CD8-positive, alpha-beta memory T cell (primary cell): ENCODE measurements at places on chromosomes 16 and 17. TPM values are rescaled to one million over a fixed set of nuclear protein-coding genes. Genes with fewer than 3 reads are reported as not detected.
A peak's percentile ranks its signal among the peaks of the same experiment; 100 is the strongest.

The KRT27 gene
- not detected for total RNA-seq

- DNase-seq, result no peak
Observed at GRCh38 chr17:32033223-32033622, 26.0 kb downstream of the LRRC37B start.

DNA sequence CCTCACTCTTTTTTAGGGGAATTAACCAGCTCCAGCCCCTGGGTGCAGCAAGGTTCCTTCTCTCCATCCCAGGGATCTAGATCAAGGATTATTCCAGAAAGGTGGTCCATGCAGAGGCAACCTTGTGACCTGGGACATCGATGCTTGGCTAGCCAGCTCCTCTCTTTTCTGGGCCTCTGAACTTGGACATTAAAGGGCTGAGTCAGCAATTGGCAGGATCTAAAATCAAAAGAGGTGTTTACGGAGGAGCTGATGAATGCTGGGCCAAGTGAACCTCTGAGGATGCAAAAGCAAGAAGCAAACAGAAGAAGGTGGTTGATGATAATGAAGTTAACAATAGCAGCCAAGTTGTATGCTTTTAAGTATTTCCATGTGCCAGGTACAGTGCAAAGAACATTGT lies 207.0 kb downstream of the MAF start:
- DNase-seq, result no peak

- DNase-seq, result no peak
Observed at GRCh38 chr17:32529604-32530003, 42.8 kb downstream of the CDK5R1 start.

The TMEM238L gene
- not detected for total RNA-seq

The SOCS7 gene
- 23.7 TPM for total RNA-seq

- no peak for DNase-seq
Observed at GRCh38 chr17:83155128-83156121, 76.0 kb downstream of the METRNL start.

The ELMO3 gene
- 5.3 TPM for total RNA-seq

DNA sequence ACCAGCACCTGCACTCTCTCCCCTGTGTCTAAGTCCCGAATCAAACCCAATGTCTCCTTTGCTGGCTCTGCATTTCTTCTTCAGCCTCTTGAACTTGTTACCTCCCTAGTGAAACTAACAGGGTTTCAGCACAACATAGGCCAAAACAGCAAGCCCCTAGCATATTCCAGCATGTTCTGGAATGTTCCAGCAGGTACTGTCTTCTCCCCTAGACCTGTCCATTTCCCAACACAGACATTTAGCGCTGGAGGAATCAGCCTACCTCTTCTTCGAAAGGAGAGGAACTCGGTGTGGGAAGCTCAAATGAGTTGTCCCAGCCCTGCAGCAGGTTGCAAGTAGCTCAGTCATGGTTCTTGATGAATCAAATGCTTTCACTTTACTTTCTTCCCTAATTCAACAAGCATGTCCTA lies 47.1 kb downstream of the LITAF start:
- DNase-seq, result no peak

DNA sequence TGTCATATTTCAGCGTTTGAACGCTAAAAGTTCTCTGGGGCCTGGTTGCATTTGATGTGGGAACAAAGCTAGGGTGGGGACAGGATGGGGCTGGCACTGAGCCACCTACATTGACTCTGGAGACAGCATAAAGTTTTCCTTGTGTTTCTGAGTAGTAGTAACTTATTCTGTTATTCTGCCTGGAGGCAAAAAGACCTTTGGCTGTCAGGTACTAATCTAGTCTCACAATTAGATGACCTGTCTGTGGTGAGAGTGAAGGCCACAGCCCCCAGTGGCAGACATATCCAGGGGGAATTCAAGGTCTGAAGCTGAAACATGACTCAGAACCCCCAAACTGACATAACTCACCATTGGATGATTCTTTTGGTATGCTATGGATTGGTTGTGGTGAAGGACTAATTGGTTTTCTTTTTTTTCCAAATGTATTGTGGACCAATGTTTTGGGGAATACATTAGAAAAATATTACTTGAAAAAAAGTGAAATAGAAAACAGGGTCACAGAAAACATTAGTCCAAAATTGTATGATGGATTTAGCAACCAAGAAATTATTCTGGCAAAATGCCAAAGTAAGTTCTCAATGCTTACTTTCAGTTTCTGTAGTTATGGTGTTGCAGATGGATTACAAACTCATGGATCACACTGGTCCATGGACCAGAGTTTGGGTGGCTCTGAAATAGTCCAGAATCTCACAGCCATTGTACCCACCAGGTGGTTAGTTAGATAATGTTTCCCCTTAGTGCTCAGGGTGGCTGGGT lies 10.5 kb upstream of the SALL1 start:
- no peak for DNase-seq

- DNase-seq, result peak; percentile 70
Observed at GRCh38 chr17:42275527-42276358, 448 bp downstream of the STAT5B start.

The YPEL3 gene
- total RNA-seq, result 36.1 TPM

The KRTAP2-2 gene
- not detected for total RNA-seq

The MAP2K4 gene
- total RNA-seq, result 45.9 TPM

The TGFB1I1 gene
- 0.59 TPM for total RNA-seq
